ENCODE measurements at places on chromosomes 3 and 15.

DNA sequence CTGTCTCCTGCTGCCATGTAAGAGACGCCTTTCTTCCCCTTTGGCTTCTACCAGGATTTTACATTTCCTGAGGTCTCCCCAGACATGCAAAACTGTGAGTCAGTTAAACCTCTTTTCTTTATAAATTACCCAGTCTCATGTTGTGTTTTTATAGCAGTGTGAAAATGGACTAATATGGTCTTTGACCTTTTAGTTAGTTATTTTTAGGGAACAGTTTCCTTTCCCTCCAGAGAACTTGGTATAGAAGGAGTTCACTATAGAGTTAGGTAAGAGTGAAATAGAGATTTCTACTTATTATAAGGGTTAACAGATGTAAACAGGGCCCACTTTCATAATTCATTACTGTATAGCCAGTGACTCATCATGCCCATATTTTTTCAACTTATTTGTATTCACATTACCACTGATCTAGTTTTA lies 170.9 kb downstream of the UNC13C start:
- no peak for DNase-seq

DNA sequence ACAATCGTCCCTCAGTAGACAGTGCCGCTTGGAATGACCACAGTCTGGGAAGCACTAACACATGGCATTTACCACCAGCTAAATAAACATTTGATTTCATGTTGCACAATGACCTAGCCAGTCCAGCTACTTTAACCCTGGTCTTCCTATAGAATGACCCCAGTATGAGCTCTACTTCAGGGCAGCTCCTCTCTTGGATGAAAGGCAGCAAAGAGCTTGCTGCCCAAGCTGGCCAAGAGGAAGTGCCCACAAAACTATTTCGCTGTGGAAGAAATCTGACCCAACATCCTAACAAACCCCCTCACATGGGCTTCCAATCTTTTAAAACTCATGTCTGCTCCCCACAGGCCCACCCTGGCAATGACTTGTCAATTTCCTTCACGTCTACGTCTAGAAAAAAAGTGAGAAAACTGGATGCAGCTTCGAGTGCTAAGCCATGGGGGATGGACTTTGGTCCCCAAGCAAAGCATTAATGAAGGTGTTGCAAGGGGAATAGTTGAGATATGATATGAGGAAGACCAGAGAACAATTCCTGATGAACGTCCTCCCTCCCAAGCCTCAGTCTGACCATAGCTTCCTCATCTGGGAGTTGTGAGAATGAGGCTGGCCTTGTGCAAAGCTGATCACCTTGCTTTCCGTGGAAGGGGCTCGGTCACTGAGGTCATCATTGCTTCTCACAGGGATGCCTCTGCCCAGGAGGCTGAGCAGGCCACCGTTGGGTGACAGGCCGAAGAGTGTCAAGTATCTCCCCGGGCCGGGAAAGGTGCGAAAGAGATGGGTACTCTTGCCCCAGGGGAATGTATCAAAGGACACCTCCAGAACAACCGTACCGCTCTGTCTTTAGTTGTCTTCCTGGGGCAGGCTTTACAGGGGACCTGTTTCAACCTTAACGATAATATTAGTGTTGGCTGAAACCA lies 964 bp downstream of the SLC25A20 start:
- no peak for DNase-seq

GRCh38 chr3:153789380-153789779 lies 331.8 kb upstream of the ARHGEF26 start:
- DNase-seq, result no peak

DNA sequence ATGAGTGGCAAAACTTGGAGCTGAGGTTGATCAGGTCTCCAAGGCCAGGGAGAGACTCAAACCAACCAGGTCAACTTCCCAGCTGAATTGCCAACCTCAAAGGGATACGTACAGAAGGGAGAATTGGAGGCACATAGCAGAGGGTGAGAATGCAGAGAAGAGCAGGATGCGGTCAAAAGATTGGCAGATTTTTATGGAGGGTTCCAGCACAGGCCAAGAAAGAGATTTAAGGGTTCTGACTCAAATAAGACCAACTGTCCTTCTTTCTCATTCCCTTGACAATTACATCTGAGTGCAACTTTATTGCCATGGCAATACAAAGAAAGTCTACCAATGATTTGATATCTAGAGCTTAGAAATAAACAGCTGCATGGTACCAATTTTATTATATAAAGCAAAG lies 33.2 kb downstream of the SCG5 start:
- no peak for DNase-seq

DNA sequence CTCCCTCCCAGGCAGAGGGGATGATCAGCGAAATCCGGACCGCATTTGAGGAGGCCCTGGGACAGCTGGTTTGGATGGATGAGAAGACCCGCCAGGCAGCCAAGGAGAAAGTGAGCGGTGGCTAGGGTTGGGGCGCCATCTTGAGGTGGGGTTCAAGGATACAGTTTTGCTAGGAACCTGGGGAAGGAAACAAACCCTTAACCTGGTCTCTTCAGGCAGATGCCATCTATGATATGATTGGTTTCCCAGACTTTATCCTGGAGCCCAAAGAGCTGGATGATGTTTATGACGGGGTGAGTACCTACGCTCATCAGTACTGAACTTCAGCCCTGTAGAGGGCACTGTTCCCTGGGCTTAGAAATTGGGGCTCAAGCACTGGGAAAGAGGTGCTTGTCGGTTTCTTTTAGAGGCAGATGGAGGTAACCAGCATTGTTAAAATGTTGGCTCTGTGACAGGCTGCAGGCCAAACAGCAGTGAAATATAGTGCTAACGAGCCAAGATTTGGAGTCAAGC lies 9.6 kb upstream of the PSMD2 start:
- DNase-seq, result no peak

DNA sequence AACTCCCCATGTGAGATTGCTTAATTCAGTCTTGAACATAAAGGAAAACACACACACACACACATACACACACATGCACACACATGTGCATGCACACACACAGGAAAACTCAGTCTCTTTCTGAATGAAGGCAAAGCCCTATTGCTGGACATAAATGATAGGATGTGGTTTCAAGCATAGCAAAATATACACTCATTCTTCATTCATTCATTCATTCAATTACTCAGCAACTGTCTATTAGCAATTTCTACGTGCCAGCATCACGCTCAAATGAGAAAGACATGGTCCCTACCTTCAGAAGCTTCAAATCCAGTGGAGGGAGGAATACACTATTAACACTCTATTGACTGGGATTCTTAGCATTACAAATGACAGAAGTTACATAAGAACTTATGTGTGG lies 41.8 kb upstream of the UBE2E2 start:
- DNase-seq, result no peak

GRCh38 chr3:10485380-10485779 lies 20.0 kb downstream of the ATP2B2 start:
- DNase-seq, result no peak

DNA sequence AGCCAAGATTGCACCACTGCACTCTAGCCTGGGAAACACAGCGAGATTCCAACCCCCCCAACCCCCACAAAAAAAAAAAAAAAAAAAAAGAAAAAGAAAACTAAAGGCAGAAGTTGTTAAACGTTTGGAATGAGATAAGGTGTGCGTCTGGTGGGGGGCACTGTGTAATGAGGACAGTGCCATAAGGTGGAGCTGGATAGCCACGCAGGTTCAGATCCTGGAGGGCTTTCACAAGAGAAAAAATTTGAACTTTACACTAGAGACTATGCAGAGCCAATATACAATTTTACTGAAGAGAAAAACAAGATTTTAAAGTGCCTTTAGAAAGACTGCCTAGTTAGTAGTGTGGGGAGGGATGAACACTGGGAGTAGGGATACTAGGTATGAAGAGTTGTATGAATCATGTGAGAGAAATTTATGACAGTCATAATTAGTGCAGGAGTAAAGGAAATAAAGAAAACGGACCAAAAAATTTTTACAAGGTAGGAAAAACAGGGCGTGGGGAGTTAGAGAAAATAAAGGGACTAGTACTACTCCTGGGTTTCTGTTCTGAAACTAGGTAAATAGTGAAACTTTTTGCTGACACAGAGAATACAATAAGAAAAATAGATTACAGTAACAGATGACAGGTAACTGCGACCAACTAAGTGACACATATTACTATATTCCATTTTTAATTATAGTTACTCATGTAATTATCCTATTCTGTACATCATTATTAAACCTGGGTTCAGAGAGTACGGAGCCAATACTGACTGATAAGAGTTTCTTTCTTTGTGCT lies 108.1 kb downstream of the PEAK1 start:
- no peak for DNase-seq

DNA sequence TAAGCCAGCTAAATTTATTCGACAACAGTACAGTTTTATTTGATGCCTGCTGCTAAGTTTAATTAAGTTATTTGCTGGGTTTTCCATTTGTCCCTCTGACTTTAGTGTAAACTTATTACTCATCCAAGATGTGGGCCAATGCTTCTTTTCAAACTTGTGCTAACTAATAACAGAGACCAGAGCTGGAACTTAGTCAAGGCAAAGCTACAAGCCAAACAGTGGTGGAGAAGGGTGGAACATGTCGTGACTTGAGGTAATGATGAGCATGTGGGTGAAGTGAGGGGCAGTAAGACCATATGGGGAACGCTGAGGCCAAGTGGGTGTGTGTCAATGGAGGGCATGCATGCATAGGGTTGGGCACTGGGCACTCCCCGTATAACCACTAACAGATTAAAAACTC lies 63.9 kb downstream of the NMD3 start:
- no peak for DNase-seq

- peak; percentile 79 for DNase-seq
Observed at GRCh38 chr3:64238971-64239667, 13.9 kb upstream of the PRICKLE2 start.

GRCh38 chr15:85443593-85444087 lies 63.2 kb downstream of the AKAP13 start:
- no peak for DNase-seq

DNA sequence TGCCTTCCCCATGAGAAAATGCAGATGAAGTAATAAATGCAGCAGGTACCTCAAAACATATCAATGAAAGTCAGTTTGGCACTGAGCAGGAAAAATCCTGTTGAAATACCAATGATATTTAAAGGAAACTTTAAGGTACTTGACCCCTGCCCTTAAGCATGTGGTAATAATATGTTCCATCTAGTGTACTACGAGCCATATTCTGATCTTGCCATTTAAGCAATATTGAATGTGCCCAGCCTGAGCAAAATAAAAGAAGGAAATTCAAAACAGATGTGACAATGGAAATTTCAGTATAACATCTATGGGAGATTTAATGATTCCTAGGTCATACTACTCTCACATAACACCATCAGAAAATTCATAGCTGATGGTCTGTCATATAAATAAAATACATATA lies 191.8 kb upstream of the CGNL1 start:
- DNase-seq, result no peak

DNA sequence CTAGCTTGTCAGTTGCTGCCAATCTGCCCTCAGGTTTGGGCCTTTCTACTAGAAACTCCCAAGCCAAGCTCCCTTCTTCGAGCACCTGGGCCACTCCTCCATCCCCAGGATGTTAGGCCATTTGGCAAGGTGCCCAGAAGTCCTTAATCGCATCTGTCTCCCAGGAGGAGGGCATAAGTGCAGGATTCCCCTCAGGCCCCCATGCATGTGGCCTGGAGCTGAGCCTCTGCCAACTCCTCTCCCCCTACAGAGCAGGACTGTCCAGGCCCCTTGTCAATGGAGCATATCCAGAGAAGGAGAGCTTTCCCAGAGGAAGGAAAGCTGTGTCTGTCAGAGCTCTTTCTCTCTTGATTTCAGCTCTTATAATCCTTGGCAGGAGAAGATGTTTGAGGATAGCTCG lies 182.6 kb upstream of the ROPN1 start:
- DNase-seq, result no peak

Measured in ovary (tissue), 10 donors.